ENCODE measurements at places on chromosomes 1 and 21.

GRCh38 chr1:151811181-151811580, 6.0 kb upstream of the LINGO4 start:
- no peak for DNase-seq

- no peak for DNase-seq
These were observed 15.6 kb downstream of the ARHGEF2 start for GRCh38 chr1:155962599-155963211.

GRCh38 chr1:207069061-207069460, 16.0 kb downstream of the PFKFB2 start:
- DNase-seq, result no peak

DNA sequence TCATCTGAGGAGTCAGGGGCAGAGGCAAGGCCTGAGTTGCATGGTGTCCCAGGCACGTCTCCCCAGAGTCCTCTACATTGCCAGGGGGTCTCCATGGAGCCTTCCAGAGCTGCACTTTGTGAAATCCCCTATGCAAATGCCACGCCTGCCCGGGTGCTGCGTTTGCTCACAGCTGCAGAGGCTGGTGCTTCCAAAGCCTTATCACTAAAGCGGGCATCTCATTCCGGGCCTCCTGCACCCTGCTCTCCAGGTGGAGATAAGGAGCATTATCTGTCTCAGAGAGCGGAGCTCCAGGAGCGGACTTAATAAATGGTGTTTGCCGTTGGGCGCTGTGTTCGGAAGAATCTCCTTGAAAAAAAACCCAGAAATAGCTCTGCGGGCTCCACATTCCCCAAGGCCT, 25.9 kb upstream of the ACTL8 start:
- no peak for DNase-seq

DNA sequence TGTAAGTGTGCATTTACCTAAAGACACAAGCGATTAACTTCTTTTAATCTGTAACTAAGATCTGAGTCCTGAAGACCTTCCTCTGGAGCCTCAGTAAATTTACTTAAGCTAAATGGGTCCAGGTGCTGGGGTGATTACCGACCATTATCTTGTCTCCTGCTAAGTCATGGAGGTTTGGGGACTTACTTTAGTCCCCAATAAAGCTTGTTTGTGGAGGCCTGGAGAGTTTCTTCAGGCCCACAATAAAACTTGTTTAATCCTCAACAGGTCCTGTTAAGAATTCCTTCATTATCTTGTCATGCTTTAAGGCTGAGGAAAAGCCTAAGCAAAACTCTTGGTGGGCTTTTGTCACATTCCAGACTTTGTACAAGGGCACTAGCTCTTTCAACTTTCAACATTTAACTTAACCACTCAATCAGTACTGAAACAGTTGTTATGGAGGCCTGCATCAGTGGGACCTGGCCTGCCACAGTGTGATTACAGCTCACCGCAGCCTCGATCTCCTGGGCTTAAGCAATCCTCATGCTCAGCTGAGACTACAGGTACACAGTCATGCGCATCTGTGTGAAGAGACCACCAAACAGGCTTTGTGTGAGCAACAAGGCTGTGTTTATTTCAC, 84.0 kb downstream of the FMO4 start:
- no peak for DNase-seq

- DNase-seq, result no peak
These were observed 3.9 kb downstream of the NSUN4 start for GRCh38 chr1:46344481-46344880.

DNA sequence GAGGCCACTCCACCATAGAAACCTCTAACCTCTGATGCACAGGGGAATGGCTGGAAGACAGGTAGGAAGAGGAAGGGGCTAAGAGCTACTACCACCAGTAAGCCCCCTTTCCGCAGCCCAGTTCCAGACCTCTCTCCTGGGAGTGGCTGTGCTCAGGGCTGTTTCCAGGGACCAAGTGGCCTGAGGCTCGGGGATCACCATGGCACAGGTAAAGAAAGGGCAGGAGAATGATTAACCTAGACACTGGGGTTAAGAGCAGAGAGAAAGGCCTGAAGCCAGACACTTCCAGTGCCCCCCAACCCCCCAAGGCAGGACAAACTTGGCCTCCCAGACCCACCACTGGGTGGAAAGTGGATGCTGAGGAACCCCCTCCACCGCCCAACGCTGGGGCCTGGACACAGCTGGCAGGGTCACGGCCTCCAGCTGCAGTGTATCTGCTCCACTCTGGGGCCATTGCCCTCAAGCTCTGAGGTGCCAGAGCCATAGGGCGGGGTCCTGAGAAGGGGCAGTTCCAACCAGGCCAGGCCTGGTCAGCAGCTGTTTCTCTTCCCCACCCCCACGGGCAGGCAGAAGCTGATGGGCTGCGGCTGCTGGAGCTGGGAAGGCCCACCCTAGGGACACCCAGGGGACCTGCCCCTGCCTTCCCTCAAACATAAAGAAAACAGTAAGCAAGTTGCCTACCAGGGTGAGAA, 2.6 kb downstream of the TAGLN2 start:
- no peak for DNase-seq

DNA sequence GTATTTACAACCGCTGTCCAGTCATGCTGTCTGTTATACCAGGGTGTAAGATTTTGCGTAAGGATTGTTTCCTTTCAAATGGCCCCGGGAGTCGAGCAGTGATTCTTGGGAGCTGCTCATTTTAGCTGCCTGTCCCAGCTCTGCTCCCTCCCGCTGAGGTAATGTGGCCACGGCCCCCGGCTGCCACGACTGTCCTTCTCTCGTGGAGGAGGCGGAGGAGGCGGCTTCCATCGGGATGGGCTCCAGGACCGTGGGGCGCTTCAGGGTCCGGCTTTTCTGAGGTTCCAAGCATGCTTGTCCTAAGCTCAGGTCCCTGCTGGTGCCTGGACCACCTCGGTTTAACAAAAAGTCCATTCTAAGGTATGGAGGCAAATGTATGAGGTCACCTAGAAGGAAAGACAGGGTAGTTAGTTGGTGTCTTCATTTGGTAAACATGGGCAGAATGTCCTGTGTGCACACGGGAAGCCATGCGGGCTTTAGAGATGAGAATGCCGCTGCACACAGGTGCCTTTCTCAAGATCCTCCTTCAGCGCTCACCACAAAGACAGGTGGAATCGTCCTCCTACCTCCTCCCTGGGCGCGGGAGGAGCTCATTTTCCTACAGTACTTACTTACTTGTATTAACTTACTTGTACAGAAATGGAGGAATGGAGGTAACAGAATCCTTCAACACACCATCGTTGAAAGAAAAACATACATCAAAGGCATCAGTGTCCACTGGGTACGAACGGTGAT, 145.9 kb downstream of the PCP4 start:
- DNase-seq, result no peak

GRCh38 chr1:160628799-160629263, 18.0 kb downstream of the SLAMF1 start:
- no peak for DNase-seq

DNA sequence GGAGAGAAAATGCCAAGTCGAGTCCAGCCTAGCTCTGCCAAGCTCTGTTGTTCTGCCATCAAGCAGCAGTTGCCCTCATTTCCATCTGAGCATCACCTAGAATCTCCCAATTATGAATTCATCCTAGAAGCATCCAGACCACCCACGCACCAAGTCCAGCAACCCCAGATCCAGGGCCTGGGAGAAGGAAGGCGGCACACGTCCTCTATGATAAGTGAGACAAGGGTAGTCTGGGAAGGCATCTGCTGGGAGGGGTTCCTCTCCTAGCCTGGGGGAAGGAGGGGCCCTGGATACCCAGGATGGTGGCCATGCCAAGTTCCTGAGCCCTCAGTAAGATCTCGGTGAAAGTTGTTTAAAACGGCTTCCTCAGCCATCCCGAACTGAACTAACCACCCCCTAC, 70.7 kb downstream of the VWA5B1 start:
- no peak for DNase-seq

GRCh38 chr1:185864331-185864730, 130.1 kb downstream of the HMCN1 start:
- DNase-seq, result no peak

GRCh38 chr1:190476806-190477205, 858 bp downstream of the BRINP3 start:
- DNase-seq, result no peak

- DNase-seq, result no peak
These were observed 195.8 kb upstream of the ETV3 start for GRCh38 chr1:157334041-157334440.

DNA sequence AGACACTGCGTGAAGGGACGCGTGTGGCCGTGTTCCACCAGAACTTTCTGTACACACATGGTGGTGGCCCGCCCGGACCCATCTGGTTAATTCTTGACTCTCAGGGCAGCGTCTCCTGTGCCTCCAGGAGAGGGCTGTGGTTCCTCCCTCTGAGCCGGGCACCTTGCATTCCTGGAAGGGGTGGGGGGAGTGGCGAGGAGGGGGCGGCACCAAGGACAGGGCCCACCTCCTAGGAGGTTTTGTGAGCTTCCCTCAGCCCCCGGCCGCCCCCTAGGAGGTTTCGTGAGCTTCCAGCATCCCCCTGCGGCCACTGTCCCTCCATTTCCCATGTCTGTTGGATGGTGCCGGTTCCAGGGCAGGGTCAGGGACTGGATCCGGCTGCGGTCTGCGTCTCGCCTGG, 28.9 kb downstream of the FAAP20 start:
- no peak for DNase-seq

GRCh38 chr1:64470665-64471217, 812 bp downstream of the CACHD1 start:
- DNase-seq, result no peak

- DNase-seq, result no peak
These were observed 3.7 kb upstream of the PPM1J start for GRCh38 chr1:112718691-112719418.

GRCh38 chr1:29584776-29585175, 348.5 kb downstream of the PTPRU start:
- no peak for DNase-seq

- no peak for DNase-seq
These were observed 424.0 kb downstream of the KIF26B start for GRCh38 chr1:245578771-245579170.

GRCh38 chr1:46315669-46316403, 12.3 kb downstream of the UQCRH start:
- DNase-seq, result no peak

- DNase-seq, result peak; percentile 89
These were observed 9.2 kb downstream of the RNU5D-1 start for GRCh38 chr1:44721485-44722361.

DNA sequence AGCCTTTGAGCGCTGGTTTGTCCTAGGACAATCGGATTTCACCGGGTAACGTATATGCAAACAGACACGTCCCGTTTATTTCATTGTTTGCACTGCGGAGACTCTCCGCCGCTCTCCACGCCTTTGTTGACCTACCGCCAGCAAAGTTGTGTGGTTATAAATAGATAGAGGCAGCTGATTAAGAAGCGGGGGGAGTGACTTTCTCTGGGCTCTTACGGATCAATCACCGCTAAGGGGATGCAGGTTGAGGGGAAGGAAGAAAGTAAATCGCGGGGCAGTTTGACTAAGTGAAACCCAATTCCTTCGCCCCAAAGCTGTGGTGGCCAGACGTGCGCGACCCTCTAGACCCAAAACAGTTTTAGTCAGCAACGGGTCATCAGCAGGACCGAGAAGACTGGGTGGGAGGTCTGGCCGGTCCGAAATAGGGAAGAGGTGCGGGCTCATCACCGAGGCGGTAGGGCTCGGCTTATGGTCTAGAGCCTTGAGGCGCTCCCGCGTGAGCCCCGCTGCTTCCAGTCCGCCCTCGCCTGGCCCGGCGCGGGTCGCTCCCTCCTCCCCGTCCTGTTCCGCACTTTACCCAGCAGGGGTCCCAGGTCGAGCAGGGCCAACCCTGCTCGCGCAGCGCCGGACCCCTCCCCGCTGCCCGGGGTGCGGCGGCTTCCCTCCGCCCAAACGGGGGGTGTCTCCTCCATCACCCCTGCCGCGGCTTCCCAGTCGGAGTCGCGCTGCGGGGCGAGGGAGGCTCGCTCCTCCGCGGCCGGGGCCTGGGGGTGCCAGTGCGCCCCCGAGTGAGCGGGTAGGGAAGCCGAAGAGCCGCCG, 120.8 kb upstream of the RRP15 start:
- DNase-seq, result no peak

- DNase-seq, result no peak
These were observed 29.7 kb upstream of the MARK1 start for GRCh38 chr1:220498188-220498587.

- DNase-seq, result no peak
These were observed 25.0 kb downstream of the ABCA4 start for GRCh38 chr1:94095744-94096469.

- no peak for DNase-seq
These were observed 280.2 kb downstream of the PTGER3 start for GRCh38 chr1:70767377-70767776.

- no peak for DNase-seq
These were observed at the start of gene CCDC190 for GRCh38 chr1:162861101-162861500. CCDC190 (minus strand) TSS chr1:162861175; CDS start chr1:162859646, 1,529 bp downstream.

DNA sequence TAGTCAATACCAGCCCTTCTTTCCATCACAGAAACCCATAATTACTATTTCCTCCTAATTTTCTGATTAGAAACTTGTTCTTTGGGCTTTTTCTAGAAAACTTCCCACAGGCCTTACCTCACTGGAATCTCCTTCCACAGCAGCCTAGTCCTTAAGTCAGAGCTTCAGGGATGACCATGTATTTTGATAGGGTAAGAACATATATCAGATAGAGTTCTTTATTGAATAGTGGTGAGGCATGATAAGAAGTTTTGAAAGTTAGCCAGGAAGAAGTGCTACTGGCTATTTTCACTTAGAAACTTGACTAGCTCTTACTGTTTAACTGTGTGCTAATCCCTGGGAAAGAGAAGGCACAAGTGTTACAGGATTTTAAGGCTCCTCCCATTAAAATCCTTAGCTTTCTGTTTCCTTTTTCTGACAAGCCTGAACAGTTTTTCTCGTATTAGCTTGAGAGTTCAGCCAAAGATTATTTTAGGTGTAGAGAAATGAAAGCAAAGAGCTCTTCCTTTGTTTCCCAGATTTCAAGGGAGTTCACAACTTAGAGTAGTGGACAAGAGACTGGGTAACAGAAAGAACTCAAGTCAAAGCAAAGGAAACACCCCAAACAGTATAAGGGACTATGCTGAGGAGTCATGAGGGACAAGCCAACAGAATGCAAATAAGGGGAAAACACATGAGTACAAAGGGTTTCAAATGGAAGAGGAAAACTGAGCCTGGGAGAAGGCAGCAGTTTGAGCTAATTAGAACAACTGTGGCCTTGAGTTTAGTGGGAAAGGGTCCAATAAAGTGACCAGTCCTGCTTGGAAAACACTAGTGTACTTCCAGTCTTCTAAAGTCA, 37.2 kb upstream of the AIM2 start:
- DNase-seq, result no peak

GRCh38 chr1:108897865-108898720, 21.3 kb downstream of the GPSM2 start:
- DNase-seq, result no peak

GRCh38 chr1:228734881-228735801, at the start of gene RHOU:
RHOU (plus strand) TSS chr1:228735479; CDS start chr1:228735743, 264 bp downstream.
- no peak for DNase-seq

DNA sequence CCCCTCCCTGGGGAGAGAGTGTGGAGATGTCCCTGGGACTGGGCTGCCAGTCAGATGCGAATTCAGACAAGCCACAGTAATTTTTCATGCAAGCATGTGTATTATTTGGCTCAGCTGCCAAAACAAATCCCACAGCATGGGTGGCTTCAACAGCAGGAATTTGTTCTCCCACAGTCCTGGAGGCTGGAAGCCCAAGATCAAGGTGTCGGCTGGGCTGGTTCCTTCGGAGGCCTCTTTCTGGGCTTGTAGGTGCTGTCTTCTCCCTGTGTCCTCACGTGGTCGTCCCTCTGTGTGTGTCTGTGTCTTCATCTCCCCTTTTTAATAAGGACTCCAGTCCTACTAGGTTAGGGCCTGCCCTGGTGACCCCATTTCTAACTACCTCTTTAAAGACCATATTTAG, 91.9 kb upstream of the ACTRT2 start:
- no peak for DNase-seq

Data from SIG-M5 (cell line).